ENCODE measurements at places on chromosomes 6 and 20.
A peak's percentile ranks its signal among the peaks of the same experiment; 100 is the strongest.

GRCh38 chr6:132391391-132392269 lies 9.6 kb downstream of the MOXD1 start:
- no peak for ATAC-seq

GRCh38 chr6:38420207-38420606 lies 219.5 kb downstream of the BTBD9 start:
- no peak for ATAC-seq

GRCh38 chr20:22389836-22390542 lies 194.4 kb downstream of the FOXA2 start:
- no peak for ATAC-seq

GRCh38 chr6:111080698-111081097 lies 6.6 kb upstream of the SLC16A10 start:
- no peak for ATAC-seq

DNA sequence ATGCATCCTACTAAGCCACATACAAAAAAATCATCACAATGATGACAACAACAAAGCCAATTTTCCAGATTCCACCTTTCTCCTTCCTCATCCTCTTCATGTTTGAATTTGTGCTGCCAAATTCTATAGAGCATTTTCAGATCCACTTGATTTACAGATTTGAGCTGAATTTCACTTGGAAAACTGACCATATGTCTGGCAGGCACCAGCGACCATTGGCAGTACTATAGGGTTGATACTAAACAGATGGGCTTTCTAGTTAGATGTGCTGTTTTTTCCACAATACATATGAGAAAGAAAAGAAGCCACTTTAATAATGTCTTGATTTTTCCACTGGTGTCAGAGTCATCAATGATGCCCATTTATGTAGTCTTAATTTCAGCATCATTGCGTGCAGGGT lies 127.0 kb downstream of the PHACTR3 start:
- no peak for ATAC-seq

- ATAC-seq: no peak
Measured at GRCh38 chr20:22579119-22579427, 5.3 kb downstream of the FOXA2 start.

DNA sequence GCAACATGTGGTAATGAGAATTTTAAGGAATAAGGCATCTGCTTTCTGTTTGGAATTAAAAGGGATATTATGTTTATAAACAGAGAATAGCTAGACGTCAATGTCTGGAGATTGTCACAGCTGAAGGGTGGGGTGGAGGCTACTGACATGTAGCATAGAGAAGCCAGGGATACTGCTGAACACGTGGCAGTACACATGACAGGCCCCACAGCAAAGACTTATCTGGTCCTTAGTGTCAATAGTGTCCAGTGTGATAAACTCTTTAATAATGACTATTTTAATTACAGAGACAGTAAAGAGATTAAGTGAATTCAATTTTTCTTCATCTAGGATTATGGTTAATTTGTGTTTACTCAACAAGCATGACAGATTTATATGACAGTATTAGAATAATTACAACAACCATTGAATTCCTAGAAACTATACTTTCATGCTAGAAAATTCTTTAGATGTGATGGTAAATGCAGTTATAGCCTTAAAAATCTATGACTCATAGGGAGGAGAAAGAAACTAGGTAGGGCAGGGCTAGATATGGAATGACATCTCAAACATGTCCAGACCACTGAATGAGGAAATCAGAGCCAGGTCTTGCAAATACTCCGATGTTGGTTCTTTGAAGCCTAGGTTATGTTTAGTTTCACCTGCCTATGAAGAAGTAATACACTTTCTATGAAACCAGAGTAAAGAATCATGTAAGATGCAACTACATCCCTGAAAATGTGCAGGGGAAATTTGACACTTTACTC lies 399.5 kb downstream of the PHF3 start:
- no peak for ATAC-seq

GRCh38 chr6:151431337-151431736 lies 20.6 kb downstream of the RMND1 start:
- ATAC-seq: no peak

DNA sequence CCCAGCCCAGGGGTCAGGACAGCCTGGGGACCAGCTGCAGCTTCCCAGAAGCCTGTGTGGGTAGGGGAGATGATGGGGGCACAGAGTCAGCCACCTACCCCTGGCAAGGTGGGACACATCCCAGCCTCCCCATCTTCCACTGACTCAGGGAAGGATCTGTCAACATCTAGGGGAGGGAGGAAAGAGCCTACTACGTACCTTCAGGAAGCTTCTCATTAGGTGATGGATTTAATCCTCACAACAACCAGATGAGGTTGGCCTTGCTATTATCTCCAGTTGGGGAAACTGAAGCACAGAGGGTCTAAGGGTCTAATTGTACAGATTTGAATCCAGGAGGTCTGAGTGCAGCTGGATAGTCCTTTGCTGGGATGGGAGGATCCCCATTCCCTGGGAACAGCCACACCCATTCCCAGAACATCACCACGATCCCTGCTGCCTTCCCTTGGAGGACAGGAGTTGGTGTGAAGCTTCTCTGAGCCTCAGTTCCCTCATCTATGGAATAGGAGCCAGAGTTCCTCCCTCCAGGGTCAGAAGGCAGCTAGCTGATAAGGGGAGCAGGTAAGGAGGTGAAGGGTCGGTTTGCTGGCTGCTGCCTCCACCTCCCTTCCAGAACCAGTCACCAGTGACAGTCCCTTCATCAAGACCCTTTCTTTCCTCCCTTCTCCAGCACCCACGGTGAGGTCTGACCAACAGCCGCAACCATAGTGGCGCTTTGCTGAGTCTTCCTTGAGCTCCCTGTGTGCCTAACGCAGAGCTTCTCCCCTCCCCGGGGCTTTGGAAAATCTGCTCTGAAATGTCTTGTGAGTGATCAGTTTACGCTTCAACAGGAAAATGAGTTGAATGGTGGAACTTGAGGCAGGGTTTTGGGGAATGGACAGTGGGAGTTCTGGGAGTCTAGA lies 56.8 kb downstream of the CEBPB start:
- ATAC-seq: no peak

DNA sequence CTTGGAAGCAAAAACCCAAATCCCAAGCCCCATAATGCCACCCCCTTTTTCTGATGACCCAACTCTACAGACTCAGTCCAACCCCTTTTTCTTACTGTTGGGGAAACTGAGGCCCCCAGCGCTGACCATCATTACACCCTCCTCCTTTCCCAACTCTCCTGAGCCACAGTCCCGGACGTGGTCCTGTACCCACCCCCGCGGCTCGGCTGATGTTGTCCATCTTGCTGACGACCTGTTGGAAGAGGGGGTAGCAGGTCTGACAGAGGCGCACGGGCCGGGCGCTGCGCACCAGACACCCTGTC lies 533 bp downstream of the OSTM1 start:
- ATAC-seq: peak; percentile 55
